ENCODE measurements at places on chromosomes 7 and 10. TPM values are rescaled to one million over a fixed set of nuclear protein-coding genes. Genes with fewer than 3 reads are reported as not detected.

DNA sequence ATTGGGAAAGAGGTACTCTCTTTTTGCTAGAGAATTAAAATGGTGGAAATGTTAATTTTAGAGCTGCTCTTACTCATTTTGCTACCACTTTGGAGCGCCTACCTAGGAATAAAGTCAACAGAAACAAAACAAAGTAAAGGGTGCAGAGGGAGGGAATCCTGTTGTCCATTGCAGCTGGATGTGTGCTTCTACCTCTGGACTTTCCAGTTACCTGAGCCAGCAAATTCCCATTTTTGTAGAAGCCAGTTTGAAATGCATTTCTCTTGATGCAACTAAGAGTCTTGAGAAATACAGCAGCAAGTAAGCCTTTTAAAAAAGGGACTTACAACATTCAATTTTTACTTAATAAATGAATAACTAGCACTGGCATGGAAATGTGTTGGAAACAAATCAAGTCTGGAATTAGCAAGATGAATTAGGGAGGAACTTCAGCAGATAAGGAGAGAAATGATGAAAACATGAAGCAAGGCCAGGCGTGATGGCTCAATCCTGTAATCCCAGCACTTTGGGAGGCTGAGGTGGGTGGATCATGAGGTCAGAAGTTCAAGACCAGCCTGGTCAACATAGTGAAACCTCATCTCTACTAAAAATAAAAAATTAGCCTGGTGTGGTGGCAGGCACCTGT is 113.5 kb upstream of the CTTNBP2 start:
- DNase-seq = no peak
- H3K4me1 ChIP-seq = no peaks in the 10 kb centered on the region
- peaks cover 3% of the 10 kb centered on the region for H3K36me3 ChIP-seq
- no peak overlapping the region for H3K4me3 ChIP-seq

DNA sequence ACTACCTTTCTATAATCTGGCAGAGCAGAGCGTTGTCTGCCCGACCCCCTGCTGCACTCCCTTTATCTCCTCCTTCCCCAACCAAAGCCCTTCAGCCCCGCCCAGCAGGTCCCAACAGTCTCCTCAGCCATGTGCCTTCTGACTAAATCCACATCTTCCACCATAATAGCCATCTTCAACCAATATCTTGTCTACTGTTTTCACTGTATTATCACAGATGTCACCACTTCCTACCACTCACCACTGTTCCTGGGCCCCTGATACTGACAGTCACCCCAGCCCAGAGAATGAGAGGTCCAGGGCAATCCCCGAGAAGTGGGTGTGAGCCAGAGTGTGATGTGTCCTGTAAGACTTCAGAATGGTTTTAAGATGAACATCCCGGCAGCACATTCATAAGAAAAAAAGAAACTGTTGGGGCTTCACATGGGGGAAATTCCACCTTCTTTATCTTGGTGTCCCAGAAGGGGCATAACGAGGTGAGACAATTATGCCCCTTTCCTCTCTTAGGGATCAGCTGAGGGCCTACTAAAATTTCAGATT is 25.3 kb downstream of the CCDC6 start:
- peaks cover 22% of the 10 kb centered on the region for H3K4me1 ChIP-seq
- H3K4me3 ChIP-seq = no peak overlapping the region
- H3K36me3 ChIP-seq = no peaks in the 10 kb centered on the region
- no peak overlapping the region for H3K27ac ChIP-seq

GRCh38 chr10:78820007-78820362 is 248.8 kb upstream of the ZMIZ1 start:
- no peaks in the 10 kb centered on the region for H3K27me3 ChIP-seq
- peaks cover 7% of the 10 kb centered on the region for H3K4me1 ChIP-seq
- H3K4me3 ChIP-seq = no peak overlapping the region
- H3K36me3 ChIP-seq = no peaks in the 10 kb centered on the region

DNA sequence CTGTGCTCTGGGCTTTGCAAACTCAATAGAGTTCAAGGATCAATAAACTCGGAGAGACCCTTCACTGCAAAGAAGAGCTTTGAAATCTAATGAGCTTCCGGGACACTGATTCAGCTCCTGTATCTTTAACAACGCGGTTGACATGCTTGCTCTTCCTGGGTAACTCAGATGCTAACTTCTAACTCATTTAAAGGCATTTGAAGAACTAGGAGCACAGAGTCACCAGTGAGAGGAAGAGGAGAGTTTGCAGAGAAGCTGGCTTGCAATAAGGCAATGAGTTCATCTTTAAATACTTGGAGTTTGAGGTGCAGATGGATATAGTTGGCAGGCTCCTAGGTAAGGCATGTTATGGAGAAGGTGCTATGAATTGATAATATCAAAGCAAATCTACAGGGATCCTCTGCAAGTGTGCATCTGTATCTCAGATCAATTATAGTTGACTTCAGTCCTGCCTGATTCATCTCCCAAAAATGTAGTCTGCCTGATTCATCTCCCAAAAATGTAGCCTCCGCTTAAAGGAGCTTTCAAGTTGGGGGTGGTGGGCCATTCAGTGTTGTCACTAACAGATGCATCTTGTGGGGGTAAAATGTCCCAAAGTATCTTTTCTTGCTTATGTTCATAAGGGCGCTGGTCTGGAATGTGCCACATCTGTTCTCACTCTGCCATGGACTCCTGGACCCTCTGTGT is 182.5 kb upstream of the PRSS58 start:
- no peak for DNase-seq
- peaks cover 12% of the 10 kb centered on the region for H3K4me1 ChIP-seq
- H3K27me3 ChIP-seq = no peaks in the 10 kb centered on the region
- no peaks in the 10 kb centered on the region for H3K36me3 ChIP-seq

GRCh38 chr7:44533301-44534055 is 7.7 kb downstream of the NPC1L1 start:
- peaks cover under 1% of the 10 kb centered on the region for H3K27me3 ChIP-seq
- no peak overlapping the region for H3K4me3 ChIP-seq
- H3K4me1 ChIP-seq = no peaks in the 10 kb centered on the region
- DNase-seq = no peak
- H3K27ac ChIP-seq = peak overlapping the region; percentile 9

- H3K4me3 ChIP-seq = no peak overlapping the region
- H3K4me1 ChIP-seq = no peaks in the 10 kb centered on the region
- H3K27me3 ChIP-seq = no peaks in the 10 kb centered on the region
- no peak overlapping the region for H3K27ac ChIP-seq
Observed at GRCh38 chr10:70308121-70309060, 24.6 kb upstream of the NPFFR1 start.

DNA sequence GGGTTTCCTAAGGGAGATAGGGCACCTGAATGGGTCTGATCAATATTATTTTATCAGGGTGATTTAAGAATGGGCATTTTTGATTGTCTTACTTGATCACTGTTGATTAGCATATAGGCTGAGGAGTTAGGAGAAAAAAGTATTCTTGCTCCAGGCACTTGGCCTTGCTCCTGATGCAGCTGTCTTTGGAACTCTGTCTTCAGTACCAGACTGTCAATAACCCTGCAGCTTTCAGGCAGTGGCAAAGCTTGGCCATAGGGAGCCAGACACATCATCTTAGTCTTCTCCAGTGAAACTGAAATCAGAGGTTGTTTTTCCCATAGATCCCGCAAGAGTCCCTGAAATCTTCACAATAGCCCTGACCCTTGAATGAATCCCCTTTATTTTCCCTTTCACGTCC is 47.2 kb downstream of the EXOC4 start:
- H3K4me3 ChIP-seq = no peak overlapping the region
- DNase-seq = no peak
- no peaks in the 10 kb centered on the region for H3K36me3 ChIP-seq
- H3K4me1 ChIP-seq = peaks cover 13% of the 10 kb centered on the region
- H3K27ac ChIP-seq = no peak overlapping the region

GRCh38 chr10:118045837-118046394 is 825 bp downstream of the RAB11FIP2 start:
- H3K4me1 ChIP-seq = peaks cover 27% of the 10 kb centered on the region
- DNase-seq = no peak
- peak overlapping the region; percentile 91 for H3K4me3 ChIP-seq

GRCh38 chr7:135512135-135512887 is 2.4 kb upstream of the CNOT4 start:
- H3K36me3 ChIP-seq = no peaks in the 10 kb centered on the region
- peaks cover 4% of the 10 kb centered on the region for H3K4me1 ChIP-seq
- no peak overlapping the region for H3K27ac ChIP-seq
- no peak for DNase-seq
- H3K4me3 ChIP-seq = peak overlapping the region; percentile 42

DNA sequence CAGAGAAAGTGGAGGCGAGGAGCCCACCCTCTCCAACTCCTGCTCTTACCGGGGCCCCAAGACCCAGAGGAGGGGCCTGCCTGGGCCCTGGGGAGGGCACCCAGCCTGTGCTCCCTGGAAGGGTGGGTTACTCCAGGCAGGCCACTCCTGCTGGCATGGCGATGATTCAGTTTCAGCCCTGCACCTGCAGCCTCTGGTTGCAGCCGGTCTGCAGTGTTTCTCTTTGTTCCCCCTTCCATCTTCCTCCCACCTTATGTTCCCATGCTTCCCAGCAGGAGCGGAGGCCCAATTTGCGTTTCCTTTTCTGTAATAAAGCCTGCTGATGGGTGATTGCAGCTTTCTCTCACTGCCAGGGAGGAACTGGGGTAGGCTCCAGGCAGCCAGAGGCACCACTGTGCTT is 53.2 kb upstream of the FAM20C start:
- H3K27me3 ChIP-seq = peaks cover 3% of the 10 kb centered on the region
- no peak overlapping the region for H3K27ac ChIP-seq
- H3K4me1 ChIP-seq = peaks cover 5% of the 10 kb centered on the region
- H3K36me3 ChIP-seq = no peaks in the 10 kb centered on the region
- DNase-seq = no peak

DNA sequence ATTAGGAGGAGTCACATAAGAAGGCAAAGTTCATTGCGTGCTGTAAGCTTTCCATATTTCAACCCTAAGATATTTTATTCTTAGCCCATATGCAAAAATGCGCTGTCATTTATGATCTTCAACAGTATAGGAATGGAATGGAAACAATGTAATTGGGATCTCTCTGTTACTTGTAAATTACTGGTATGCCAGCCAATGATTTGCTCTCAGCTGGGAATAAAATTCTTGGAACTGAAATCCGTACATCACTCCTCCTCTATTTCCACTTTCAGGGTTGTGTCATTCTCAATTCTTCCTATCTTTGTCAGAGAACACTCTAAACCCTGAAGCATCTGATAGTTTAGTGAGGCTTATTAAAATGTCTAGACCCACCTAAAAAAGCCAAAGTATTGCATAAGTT is 80.7 kb upstream of the STEAP4 start:
- DNase-seq = no peak
- H3K4me3 ChIP-seq = no peak overlapping the region
- H3K36me3 ChIP-seq = no peaks in the 10 kb centered on the region

DNA sequence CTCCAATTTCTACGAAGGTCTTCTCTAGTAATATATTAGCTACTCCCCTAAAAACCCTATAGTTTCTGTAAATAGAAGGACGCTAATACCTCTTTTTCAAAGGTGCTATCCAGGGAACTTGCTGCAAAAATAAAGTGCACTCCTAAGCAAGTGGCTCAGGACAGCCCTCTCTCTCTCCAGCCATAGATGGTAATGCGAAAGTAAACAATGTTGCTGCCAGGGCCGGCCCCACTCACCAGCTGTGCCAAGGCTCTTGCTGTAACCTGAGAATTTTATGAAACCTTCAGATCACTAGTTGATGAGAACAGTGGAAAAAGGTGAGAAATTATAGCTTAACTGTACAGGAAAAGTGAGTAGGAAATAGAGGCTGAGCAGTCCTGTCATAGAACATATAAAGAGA is 10.9 kb upstream of the TAS2R39 start:
- H3K4me1 ChIP-seq = no peaks in the 10 kb centered on the region
- no peaks in the 10 kb centered on the region for H3K27me3 ChIP-seq
- H3K4me3 ChIP-seq = no peak overlapping the region
- no peak for DNase-seq

- H3K27ac ChIP-seq = no peak overlapping the region
- no peaks in the 10 kb centered on the region for H3K27me3 ChIP-seq
- H3K4me1 ChIP-seq = peaks cover 17% of the 10 kb centered on the region
- no peaks in the 10 kb centered on the region for H3K36me3 ChIP-seq
Observed at GRCh38 chr7:17150018-17150417, 148.4 kb upstream of the AHR start.

GRCh38 chr10:84907461-84908009 is 579.1 kb downstream of the CCSER2 start:
- no peak for DNase-seq
- H3K27ac ChIP-seq = no peak overlapping the region
- H3K4me3 ChIP-seq = no peak overlapping the region

- no peak overlapping the region for H3K27ac ChIP-seq
- no peaks in the 10 kb centered on the region for H3K27me3 ChIP-seq
- H3K4me1 ChIP-seq = peaks cover 5% of the 10 kb centered on the region
Observed at GRCh38 chr7:91181949-91182348, 82.3 kb upstream of the FZD1 start.

GRCh38 chr10:1155791-1156615 is 99.8 kb downstream of the WDR37 start:
- H3K27me3 ChIP-seq = no peaks in the 10 kb centered on the region
- H3K36me3 ChIP-seq = no peaks in the 10 kb centered on the region
- H3K4me3 ChIP-seq = no peak overlapping the region

DNA sequence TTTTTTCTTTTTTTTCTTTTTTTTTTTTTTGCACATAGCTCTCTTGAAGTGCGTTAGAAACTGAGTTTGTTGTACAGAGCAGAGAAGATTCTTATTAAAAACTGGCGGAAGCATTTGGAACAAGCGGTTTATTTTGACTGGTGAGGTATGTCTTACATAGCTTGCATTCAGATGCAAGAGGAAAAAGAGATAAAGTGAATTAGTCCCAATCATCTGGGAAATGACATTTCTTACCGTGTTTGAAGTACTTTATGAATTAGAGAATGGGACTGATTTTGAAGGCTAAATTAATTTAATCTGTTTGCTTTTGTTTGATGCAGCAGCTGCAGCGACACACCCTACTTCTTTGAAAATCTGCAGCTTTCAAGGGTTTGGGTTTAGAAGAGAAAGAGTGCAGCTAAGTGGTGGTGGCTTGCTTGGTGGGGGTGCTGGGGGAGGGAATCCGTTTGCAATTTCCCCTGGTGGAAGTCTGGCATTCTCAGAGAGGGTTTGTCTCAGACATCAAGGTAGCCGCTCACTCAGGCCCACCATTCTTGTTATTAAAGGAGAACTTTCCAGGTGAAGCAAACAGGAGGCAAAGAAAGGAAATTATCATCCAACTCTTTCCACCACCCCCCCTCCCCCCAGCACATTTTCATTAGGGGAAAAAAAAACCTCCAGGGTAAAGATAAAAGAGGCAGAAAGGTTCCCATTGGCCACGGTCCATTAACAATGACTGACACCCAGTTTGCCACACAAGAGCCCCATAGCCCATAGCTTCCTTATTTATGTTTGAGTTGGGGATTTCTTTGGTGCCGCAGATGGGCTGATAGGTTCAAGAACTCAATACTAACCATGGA is 231.7 kb downstream of the SKIDA1 start:
- no peaks in the 10 kb centered on the region for H3K36me3 ChIP-seq
- DNase-seq = no peak
- H3K27me3 ChIP-seq = no peaks in the 10 kb centered on the region
- peak overlapping the region; percentile 96 for H3K27ac ChIP-seq

The TRPV5 gene
- not detected for total RNA-seq

The GTPBP4 gene
- total RNA-seq = 79.8 TPM

The SH2B2 gene
- total RNA-seq = 16.4 TPM

The SLC29A4 gene
- 32.5 TPM for total RNA-seq

The KIF11 gene
- total RNA-seq = 70.8 TPM

The KCNMA1 gene
- 0.93 TPM for total RNA-seq

The TEX47 gene
- total RNA-seq = not detected

The VWDE gene
- not detected for total RNA-seq

The TMEM273 gene
- total RNA-seq = 0.37 TPM

Measured in neural crest cell (in vitro differentiated cells).